CD4-positive, alpha-beta T cell treated with Interferon alpha-2 for 1 hour (primary cell): ENCODE measurements at places on chromosomes 2 and 18.

GRCh38 chr18:12421732-12422131, 14.0 kb downstream of the PRELID3A start:
- DNase-seq: no peak

GRCh38 chr2:32991091-32991845, 44.5 kb downstream of the LTBP1 start:
- no peak for DNase-seq

DNA sequence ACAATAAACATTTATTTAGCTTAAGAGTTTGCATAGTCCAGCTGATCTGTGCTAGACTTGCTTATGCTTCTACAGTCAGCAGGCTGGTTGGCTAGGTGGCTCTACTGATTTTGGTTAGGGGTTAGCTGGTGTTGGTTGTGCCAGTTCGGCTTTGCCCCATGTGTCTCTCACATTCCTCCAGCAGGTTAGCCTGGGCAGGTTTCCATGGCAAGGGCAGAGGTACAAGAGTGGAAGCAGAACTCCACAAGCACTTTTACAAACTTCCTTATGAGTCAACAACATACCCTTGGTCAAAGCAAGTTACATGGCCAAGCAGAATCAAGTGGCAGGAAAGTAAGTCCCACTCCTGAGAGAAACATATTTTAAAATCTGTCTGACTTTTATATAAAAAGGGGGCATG, 82.3 kb downstream of the SS18 start:
- DNase-seq: no peak

DNA sequence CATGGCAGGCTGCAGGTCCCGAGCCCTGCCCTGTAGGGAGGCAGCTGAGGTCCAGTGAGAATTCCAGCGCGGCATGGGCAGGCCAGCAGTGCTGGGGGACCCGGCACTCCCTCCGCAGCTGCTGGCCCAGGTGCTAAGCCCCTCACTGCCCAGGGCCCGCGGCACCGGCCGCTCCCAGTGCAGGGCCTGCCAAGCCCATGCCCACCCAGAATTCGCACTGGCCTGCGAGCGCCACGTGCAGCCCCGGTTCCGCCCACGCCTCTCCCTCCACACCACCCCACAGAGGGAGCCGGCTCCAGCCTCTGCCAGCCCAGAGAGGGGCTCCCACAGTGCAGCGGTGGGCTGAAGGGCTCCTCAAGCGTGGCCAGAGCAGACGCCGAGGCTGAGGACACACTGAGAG, 158.5 kb upstream of the ACVR2A start:
- DNase-seq: no peak

- DNase-seq: no peak
Observed at GRCh38 chr2:47225061-47225783, 70.1 kb upstream of the STPG4 start.

- no peak for DNase-seq
Observed at GRCh38 chr2:238848691-238848975, 748 bp downstream of the TWIST2 start.

DNA sequence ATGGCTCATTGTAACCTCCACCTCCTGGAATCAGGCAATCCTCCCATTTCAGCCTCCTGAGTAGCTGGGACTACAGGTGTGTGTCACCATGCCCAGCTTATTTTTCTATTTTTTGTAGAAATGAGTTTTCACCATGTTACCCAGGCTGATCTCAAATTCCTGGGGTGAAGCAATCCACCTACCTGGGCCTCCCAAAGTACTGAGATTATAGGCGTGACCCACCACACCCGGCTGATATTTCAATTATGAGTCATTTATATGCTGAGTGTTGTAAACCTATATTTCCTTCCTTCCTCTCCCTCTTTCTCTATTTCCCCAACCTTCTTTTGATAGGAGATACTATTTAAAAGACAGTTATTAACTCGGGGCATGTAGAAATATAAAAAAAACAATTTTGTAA, 469.6 kb upstream of the ID2 start:
- no peak for DNase-seq

DNA sequence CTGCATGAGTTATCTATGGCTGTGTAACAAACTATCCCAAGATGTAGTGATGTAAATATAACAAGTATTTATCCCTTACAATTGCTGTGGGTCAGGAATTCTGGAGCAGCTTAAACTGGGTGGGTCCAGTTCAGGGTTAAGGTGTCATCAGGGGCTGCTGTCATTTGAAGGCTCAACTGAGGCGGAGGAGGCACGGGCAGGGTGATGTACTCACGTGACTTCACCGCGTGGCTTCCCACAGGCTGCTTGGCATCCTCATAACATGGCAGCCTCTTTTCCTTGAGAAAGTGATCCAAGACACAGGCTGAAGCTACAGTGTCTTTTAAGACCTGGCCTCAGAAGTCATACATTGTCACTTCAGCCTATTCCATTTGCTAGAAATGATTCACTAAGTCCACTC, 125.8 kb downstream of the PTGR3 start:
- DNase-seq: no peak
